ENCODE measurements at places on chromosomes 4 and X. TPM values are rescaled to one million over a fixed set of nuclear protein-coding genes. Genes with fewer than 3 reads are reported as not detected.

GRCh38 chr4:164828955-164829354 lies 48.0 kb upstream of the APELA start:
- DNase-seq = no peak
- H3K4me1 ChIP-seq = no peaks in the 10 kb centered on the region
- H3K27me3 ChIP-seq = no peaks in the 10 kb centered on the region

- no peak for DNase-seq
- no peaks in the 10 kb centered on the region for H3K4me1 ChIP-seq
- no peaks in the 10 kb centered on the region for H3K27me3 ChIP-seq
- H3K36me3 ChIP-seq = no peaks in the 10 kb centered on the region
Measured at GRCh38 chr4:26217961-26218676, 102.7 kb upstream of the RBPJ start.

DNA sequence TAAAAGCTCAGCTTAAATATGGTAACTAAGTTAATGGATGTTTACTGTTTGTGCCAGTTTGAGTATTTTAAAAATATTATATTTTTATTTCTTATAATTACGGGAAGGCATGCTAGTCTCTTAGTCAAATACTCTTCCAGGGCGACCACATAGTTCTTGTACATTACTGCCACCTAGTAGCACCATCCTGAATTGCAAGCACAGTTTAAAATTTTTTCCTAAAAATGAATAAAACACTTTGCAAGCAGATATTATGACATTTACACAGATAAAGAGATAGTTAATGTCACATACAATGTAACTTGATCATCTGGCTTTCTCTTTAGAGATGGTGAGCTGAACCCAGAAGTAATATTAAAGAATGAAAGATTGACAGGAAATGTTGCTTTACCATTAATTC lies 11.5 kb downstream of the NDP start:
- no peak overlapping the region for H3K4me3 ChIP-seq
- no peak for DNase-seq
- no peaks in the 10 kb centered on the region for H3K4me1 ChIP-seq
- H3K27me3 ChIP-seq = peaks cover 44% of the 10 kb centered on the region

GRCh38 chrX:25206778-25207177 lies 191.0 kb upstream of the ARX start:
- H3K4me1 ChIP-seq = no peaks in the 10 kb centered on the region
- no peaks in the 10 kb centered on the region for H3K36me3 ChIP-seq
- H3K4me3 ChIP-seq = no peak overlapping the region
- no peaks in the 10 kb centered on the region for H3K27me3 ChIP-seq
- H3K27ac ChIP-seq = no peak overlapping the region
- no peak for DNase-seq

GRCh38 chr4:176874721-176875445 lies 82.2 kb upstream of the VEGFC start:
- H3K4me3 ChIP-seq = no peak overlapping the region
- no peak overlapping the region for H3K27ac ChIP-seq
- H3K36me3 ChIP-seq = no peaks in the 10 kb centered on the region

DNA sequence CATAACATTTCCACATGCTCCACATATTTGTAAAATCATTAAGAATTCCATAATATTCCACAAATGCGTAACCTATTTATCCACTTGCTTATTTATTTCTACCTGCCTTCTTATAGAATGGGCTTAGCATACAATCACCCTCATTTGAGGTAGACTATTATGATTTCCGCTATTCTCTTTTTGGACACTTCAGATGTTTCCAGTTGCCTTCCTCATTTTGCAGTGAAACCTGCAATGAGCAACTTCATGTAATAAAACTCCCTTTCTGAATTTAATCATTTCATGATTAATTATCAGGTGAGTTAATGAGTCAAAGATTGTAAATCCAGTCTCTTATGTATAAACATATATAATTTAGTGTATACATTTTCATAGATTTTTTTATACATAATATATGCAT lies 58.0 kb downstream of the PPP3CA start:
- no peak overlapping the region for H3K27ac ChIP-seq
- H3K4me1 ChIP-seq = no peaks in the 10 kb centered on the region
- H3K27me3 ChIP-seq = no peaks in the 10 kb centered on the region
- H3K36me3 ChIP-seq = no peaks in the 10 kb centered on the region
- H3K4me3 ChIP-seq = no peak overlapping the region
- no peak for DNase-seq

DNA sequence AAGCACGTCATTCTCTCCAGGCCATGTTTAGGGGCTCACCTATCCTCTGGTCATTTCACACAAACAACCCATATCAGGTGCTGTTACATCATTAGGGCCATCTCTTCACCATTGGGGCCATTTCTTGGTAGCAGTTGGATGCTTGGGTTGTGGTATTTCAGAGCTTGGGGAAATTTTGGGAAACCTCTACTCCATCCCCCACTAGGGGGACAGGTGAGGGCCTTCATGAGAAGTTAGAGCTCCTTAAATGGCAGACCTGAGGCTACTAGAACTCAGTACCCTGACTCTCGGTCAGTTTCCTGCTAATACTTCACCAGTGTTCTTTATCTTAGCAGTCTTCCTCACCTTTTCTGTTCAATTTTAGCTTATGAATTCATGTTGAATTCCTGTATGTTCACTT lies 50.2 kb downstream of the ZNF827 start:
- H3K27ac ChIP-seq = no peak overlapping the region
- no peaks in the 10 kb centered on the region for H3K4me1 ChIP-seq
- DNase-seq = no peak
- no peaks in the 10 kb centered on the region for H3K27me3 ChIP-seq

DNA sequence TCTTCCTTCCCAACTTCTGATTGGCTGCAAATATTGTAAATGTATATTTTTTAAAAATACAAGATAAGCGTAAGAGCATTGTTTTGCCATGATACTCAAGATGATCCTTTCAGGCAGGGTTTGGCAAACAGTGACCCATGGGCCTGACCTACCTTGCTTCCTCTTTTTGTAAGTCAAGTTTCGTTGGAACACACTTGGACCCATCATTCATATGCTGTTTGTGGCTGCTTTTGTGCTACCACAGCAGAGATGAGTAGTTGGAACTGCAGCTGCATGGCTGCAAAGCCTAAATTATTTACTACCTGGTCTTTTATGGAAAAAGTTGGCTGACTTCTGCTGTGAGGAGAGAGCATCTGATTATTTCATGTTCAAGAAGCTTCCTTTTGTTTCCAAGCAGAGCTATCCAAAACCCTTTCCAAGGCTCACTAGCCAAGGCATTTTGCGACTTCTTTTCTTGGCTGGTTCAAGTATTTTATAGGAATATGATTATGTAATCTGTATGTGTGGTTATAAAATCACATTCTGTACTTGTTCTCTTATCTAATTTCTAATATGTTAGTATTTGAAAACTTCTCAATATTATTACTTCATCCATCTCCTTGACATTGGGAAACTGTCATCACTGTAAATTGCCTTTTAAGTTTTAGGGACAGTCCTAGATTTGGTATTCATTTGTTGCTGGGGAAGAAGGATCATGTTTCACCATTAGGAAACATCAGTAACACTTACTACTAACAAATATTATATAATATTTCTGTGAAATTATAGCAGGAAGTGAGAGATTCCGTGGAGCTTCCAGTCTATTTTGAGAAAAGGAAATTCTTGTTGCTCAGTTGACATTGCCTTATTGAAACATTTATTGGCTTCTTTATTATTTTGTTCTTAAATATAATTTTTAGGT lies 109.2 kb downstream of the ARHGAP10 start:
- H3K27ac ChIP-seq = no peak overlapping the region
- no peaks in the 10 kb centered on the region for H3K27me3 ChIP-seq
- H3K4me1 ChIP-seq = no peaks in the 10 kb centered on the region
- H3K36me3 ChIP-seq = no peaks in the 10 kb centered on the region
- no peak for DNase-seq

- H3K4me3 ChIP-seq = no peak overlapping the region
- H3K27ac ChIP-seq = no peak overlapping the region
- no peaks in the 10 kb centered on the region for H3K27me3 ChIP-seq
- H3K4me1 ChIP-seq = no peaks in the 10 kb centered on the region
Measured at GRCh38 chr4:148425327-148426110, 16.7 kb downstream of the NR3C2 start.

GRCh38 chr4:52588771-52589591 lies 70.1 kb downstream of the USP46 start:
- no peaks in the 10 kb centered on the region for H3K4me1 ChIP-seq
- no peaks in the 10 kb centered on the region for H3K27me3 ChIP-seq
- no peaks in the 10 kb centered on the region for H3K36me3 ChIP-seq
- DNase-seq = peak; percentile 78
- no peak overlapping the region for H3K4me3 ChIP-seq
- peak overlapping the region; percentile 33 for H3K27ac ChIP-seq

DNA sequence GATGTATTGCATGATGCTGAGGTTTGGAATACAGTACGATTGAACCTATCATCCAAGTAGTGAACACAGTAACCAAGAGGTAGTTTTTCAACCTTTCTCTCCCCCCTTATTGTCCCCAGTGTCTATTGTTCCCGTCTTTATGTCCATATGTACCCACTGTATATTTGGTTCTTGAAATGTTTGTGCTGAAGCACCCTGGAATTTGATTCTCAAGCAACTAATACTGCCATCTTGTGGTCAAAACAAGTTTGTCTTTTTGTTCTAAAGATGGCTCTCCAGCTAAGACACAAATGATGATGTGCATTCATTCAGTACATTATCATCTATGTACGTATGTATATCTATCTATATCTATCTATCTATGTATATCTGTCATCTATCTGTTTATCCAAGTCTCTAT lies 33.5 kb upstream of the DCX start:
- no peak overlapping the region for H3K4me3 ChIP-seq
- H3K27ac ChIP-seq = no peak overlapping the region
- H3K4me1 ChIP-seq = no peaks in the 10 kb centered on the region
- no peaks in the 10 kb centered on the region for H3K36me3 ChIP-seq
- H3K27me3 ChIP-seq = peaks cover 63% of the 10 kb centered on the region
- DNase-seq = no peak

DNA sequence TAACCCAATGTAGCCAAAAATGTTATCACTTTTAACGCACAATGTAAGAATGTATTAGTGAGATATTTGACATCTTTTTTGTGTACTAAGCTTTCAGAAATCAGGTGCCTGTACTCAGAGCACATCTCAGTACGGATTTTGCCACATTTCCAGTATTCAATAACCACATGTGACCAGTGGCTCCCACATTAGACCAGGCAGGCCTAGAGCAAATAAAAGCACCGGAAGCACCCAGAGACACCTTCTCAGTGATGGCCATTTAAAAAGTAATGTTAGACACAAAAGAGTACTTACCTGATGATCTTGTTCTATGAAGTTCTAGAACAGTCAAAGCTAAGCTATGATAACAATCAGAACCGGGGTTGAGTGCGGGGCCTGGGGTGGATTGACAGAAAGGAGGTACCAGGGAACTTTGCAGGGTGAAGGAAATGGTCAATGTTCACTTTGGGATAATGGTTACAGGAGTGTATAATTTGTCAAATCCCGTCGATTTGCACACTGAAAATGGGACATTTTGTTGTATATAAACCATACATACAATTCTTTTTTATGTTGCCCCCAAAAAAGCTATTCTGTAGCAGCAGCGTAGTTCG lies 1.2 kb downstream of the CTPS2 start:
- H3K36me3 ChIP-seq = no peaks in the 10 kb centered on the region
- no peaks in the 10 kb centered on the region for H3K4me1 ChIP-seq
- peaks cover 23% of the 10 kb centered on the region for H3K27me3 ChIP-seq
- peak overlapping the region; percentile 95 for H3K27ac ChIP-seq
- DNase-seq = no peak
- H3K4me3 ChIP-seq = peak overlapping the region; percentile 71

GRCh38 chrX:43975796-43976195 lies 2.6 kb upstream of the NDP start:
- H3K27me3 ChIP-seq = no peaks in the 10 kb centered on the region
- H3K27ac ChIP-seq = no peak overlapping the region
- H3K4me3 ChIP-seq = no peak overlapping the region

DNA sequence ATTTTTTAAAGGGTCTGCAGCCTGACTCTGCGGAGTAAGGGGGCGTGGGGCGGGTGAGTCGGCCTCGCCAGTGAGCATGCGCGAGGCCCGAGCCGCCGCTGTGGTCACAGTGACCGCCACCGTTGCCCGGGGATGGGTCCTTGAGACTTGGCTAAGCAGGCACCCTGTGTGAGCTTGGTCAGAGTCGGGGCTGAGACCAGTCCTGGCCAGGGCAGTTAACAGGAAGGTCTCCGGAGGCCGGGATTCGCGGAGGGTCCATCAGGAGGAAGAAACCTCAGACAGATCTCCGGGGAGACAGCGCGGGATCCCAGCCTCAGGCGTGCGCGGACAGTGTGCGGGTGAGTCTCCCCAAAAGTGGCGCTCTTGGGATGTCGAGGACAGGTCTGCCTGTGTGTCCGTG lies 1384.4 kb upstream of the PCDH10 start:
- H3K4me1 ChIP-seq = no peaks in the 10 kb centered on the region
- H3K27ac ChIP-seq = no peak overlapping the region
- no peaks in the 10 kb centered on the region for H3K36me3 ChIP-seq
- no peak for DNase-seq
- H3K4me3 ChIP-seq = no peak overlapping the region

GRCh38 chrX:115581759-115582615 lies 21.0 kb downstream of the PLS3 start:
- no peak overlapping the region for H3K4me3 ChIP-seq
- no peaks in the 10 kb centered on the region for H3K36me3 ChIP-seq
- no peaks in the 10 kb centered on the region for H3K4me1 ChIP-seq
- DNase-seq = no peak

DNA sequence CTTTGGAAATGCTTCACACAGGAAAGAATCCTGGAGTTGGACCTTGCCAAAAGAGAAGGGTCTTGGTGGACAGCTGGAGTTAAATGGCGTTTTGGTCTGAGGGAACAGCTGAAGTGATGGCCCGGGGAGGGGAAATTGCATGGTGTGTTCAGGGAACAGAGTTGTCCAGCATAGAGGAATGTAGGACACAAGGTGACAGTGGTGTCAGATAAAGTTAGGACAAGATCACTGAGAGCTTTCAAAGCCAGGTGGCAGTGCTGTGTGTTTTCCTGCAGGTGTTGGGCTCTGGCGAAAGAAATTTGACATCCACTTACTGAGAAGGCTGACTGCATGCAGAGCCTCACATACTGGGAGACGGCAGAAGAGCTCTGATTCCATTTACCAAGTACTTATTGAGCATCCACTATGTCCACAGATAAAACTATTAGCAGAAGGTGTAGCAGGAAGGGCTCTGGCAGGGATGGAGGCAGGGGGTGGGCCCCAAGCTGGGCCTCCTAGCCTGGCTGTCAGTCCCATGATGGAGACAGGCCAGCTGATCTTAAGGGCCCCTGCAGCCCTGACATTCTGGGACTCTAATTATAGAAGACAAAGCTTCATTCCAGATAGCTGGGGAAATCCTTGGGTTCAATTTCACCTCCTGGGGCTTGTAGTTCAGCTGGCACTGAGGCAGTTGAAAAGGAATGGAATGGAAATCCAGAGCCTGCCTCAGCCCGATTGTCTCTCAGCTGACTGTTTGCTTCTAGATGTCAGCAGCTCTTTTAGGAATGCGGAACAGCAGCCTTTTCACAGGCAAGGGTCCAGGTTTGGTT lies 150.2 kb upstream of the MAMLD1 start:
- no peaks in the 10 kb centered on the region for H3K36me3 ChIP-seq
- no peaks in the 10 kb centered on the region for H3K4me1 ChIP-seq
- no peak overlapping the region for H3K4me3 ChIP-seq
- H3K27ac ChIP-seq = peak overlapping the region; percentile 20
- peaks cover 12% of the 10 kb centered on the region for H3K27me3 ChIP-seq

TENT5D gene
- not detected for total RNA-seq

DSPP gene
- not detected for total RNA-seq

CSN2 gene
- total RNA-seq = not detected

SPP1 gene
- total RNA-seq = 508 TPM

C4orf54 gene
- total RNA-seq = not detected

UNC5C gene
- total RNA-seq = 6.2 TPM

STOX2 gene
- 7.9 TPM for total RNA-seq

DGKK gene
- total RNA-seq = not detected

All from breast epithelium (tissue), 4 donors.